ENCODE measurements at places on chromosomes 7 and 10.

DNA sequence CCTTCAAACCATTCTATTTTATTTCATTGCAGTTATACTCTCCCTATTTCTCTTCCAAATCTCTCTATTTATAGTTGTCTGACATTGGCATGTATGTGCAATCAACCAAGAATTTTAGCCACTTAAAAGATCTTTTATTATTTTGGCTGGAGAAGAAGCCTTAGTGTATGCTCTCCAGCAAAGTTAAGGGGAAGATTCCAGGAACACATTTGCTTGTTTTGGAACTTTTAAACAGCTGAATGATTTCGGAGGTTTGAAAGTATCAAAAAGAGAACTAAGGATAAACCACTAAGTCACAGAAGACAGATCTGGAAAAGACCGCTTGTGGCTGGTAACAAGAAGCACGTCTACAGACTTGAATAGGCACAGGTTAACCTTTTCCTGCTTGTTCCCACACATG, 182.2 kb upstream of the FZD1 start:
- no peak for DNase-seq

DNA sequence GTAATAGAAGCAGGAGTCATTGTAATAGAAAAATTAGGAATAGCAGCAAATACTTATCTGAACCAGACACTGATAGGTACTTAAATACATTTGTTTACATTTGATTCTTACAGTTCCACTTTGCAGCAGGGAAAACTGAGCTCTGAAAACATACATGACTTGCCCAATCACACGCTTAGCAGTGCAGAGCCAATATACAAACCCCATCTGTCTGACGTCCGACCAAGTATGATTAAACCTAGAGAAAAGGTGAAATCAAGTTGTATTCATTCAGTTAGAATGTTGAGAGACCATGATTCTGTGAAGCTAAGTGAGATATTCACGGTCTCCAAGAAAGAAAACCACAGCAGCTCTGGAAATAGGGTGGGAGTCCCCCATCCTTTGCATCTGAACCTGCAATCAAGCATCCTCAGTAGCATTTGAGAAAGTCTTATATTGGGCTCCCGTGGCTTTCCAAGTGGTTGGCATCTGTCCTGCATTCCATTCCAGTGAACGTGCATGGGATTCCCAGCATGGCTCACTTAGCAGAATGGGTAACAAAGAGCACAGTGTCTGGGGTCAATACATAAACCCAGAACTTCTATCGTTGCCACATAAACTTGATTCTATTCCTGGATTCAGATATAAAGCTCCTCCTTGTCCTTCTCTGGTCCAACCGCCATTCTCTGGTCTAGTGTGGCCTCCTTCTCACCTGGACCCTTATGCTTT, 148.7 kb upstream of the RSU1 start:
- DNase-seq: no peak

- no peak for DNase-seq
These were observed 590.9 kb upstream of the MGMT start for GRCh38 chr10:128875956-128876736.

- no peak for DNase-seq
These were observed 346.9 kb downstream of the TYW1 start for GRCh38 chr7:67343572-67343971.

DNA sequence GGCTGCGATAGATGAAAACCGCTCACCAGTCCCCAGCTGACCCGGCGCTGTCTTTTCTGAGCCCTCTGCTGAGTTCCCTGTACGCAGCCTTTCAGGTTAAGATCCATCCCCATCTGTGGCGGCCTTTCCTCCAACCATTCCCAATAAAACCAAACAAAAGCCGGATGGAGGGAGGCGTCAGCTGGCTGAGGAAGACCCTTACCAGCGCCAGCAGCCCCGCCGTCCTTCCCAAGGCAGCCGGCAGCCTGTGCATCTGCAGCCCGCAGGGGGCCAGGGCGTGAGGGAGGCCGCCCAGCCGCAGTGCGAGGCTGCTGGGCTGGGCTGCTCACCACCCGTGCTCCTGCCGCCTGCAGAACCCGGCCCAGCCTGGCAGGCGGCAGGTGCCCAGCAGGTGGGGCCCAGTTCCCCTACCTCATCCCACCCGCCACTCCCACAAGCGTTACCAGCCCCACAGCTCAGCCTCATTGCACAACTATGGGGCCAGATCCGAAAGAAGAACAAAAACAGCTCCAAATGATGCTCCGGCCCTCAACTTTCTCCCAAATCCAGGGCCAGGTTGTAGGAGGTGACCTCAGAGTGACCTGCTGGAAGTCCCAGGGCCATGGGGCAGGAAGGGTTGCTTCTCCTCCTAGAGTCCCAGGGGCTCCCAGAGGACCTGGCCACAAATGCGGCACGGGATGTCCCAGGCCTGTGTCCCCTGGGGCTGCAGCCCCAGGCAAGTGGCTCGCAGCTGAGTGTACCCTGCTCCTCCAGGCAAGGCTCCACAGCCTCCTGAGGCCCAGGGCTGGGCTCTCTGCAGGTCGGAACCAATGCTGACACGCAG, 23.8 kb downstream of the PAPOLB start:
- no peak for DNase-seq

DNA sequence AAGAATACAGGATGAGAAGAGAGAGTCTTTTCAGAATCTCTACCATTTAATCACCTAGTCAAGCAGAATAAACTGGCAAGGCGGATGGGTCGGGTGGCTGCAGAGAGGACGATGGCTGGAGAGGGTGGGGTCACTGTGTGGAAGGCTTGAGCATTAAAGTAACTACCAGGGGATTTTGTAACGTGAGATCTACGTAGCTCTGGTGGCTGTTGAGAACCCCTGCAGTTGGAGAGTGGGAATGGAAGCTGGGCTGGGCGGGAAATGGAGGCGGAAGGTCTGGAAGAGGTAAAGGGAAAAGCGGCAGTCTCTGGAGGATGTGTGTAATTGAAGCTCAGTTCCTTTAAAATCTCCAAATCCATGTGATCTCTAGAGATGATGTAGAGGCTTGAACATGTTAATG, 135.0 kb downstream of the GATA3 start:
- DNase-seq: no peak
